Activated CD8-positive, alpha-beta memory T cell treated with anti-CD3 and anti-CD28 coated beads for 4 hours (primary cell): ENCODE measurements at places on chromosomes 1 and 21.

DNA sequence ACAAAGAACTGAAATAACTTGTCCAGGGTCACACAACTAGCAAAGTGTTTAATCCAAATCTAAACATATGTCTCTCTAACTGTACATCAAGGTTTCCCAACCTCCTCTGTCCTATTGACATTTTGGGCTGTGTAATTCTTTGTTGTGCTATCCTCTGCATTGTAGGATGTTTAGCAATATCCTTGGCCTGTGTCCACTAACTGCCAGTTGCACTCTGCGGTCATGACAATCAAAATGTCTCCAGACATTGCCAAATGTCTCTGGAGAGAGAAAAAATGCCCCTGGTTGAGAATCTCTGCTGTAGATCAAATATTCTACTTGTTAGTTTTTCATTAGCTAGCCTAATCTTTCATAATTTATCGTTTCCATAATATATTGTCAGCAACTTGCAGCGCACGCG, 353.4 kb upstream of the NEGR1 start:
- no peak for DNase-seq

- no peak for DNase-seq
These were observed 38.2 kb downstream of the CRYAA start for GRCh38 chr21:43207043-43207315.

- DNase-seq: no peak
These were observed 20.7 kb downstream of the TRIM62 start for GRCh38 chr1:33161061-33161681.

GRCh38 chr1:237664348-237664747, 226.4 kb downstream of the ZP4 start:
- DNase-seq: no peak

- no peak for DNase-seq
These were observed 103.5 kb upstream of the ST6GALNAC5 start for GRCh38 chr1:76763738-76764137.

- no peak for DNase-seq
These were observed 616.2 kb downstream of the RWDD3 start for GRCh38 chr1:95850165-95850649.

DNA sequence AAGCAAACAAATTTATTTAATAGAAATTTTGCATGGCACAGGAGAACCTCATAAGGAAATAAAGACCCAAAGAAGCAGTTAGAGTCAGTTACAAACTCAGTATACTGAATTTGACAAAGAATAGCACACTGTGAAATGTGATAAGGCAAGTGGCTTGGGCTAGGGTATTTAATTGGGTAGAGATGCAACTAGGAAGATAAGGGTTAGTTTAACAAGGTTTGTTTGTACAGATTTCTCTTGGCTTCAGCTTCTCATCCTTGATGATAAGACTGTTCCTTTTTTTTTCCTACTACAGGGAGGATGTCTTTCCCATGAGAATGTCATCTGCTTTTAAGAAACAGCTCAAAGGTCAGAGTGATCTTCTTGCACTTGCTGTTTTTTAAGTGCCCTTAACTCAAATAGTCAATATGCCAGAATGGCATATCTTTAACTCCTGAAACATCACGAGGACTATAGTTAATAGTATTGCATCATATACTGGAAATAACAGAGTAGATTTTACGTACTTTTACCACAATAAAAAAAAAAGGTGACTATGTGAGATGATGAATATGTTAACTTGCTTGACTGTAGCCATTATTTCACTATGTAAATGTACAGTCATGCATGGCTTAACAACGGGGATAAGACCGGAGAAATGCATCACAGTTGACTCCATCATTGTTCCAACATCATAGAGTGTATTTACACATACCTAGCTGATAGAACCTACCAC, 9.2 kb upstream of the TRAF3IP3 start:
- DNase-seq: no peak

GRCh38 chr1:155078469-155079209, at the start of gene EFNA3:
Gene EFNA3, plus strand, starts transcription at chr1:155078837. Its CDS starts 105 bp downstream, at chr1:155078942.
- DNase-seq: no peak
